ENCODE measurements at places on chromosomes 13 and 19.

- DNase-seq = no peak
Observed at GRCh38 chr19:36103842-36104552, 6.9 kb upstream of the OVOL3 start.

DNA sequence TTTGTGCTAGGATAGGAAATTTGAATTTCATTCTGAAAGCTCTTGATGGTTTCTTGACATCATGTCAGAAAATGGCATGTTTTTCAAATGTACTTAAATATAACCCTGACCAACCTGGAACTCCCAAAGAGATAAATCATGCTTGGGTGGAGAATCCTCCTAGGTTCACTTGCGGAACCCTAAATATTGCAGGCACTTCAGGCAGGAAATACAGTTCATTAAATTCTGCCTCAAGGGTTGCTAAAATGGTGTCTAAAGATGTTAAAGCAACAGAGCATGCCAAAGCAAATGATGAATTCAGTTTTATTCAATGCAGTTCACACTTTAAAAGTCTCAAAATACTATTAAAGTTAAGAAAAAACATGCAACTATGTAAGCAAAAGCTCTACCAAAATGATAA lies 415.9 kb downstream of the SLITRK6 start:
- no peak for DNase-seq

GRCh38 chr13:37173214-37173613 lies 67.8 kb upstream of the CSNK1A1L start:
- no peak for DNase-seq

- DNase-seq = no peak
Observed at GRCh38 chr19:3365093-3365835, 1.1 kb upstream of the NFIC start.

DNA sequence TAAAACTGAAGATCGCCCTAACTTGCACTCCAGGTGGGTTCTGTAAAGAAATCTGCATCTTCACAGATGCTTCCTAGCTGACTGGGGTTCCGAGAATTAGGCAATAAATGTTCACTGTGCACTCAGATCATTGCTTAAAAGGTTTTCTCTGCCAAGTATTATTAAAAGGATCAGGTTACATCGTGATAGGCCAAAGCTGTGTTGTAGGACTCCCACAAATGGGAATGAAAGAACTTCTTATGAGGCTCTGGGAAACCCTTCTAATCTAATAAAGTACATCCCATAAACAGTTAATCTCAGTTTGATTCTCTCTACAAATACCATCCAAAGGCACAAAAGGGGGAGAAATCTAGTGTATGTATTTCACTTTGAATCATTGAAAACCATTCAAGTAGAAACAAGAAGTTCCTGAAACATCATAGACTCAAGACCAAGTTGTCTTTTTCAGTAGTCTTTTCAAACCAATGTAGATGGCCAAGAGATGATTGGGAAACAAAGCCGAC lies 7.1 kb upstream of the POU4F1 start:
- no peak for DNase-seq

DNA sequence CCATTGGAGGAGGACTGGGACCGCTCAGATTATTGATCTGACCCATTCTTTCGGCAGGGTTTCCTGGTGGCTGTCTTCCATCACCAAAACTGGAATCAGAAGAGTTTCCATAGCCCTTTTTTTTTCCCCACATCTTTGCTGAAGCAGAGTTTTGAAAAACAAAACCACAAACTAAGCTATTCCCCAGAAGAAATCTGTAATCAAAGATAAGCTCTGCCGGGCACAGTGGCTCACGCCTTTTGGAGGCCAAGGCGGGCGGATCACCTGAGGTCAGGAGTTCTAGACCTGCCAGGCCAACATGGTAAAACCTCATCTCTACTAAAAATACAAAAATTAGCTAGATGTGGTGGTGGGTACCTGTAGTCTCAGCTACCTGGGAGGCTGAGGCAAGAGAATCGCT lies 4.2 kb upstream of the ICAM1 start:
- DNase-seq = no peak

DNA sequence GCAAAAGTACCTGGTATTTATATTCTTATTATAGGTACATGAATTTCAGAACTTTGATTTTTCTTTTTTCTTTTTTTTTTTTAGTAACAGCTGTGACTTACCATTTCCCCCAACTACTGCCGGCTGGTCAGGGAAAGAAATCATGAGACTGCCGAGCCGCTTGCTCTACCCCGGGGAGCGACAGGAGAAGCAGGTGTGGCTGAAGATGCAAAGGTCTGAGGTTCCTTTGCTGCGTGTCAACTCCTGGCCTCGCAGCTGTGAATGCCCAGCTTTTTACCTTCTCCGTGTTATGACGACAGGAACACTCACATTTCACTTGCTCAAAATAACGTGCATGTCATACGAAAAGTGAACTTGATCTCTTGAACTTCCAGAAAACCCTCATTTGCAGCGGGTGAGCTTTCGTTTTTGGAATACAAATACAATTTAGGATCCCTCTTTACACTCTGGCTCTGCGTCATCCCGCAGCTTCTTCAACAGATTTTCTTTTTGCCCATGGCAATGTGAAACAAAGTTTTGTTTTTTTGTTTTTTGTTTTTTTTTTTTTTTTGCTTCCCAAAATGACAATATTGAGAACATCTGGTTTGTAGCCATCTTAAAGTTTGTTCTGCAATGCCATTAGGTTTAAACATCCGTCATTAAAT lies 117.9 kb downstream of the EFNB2 start:
- DNase-seq = no peak

Measured in stimulated activated CD4-positive, alpha-beta T cell treated with anti-CD3 and anti-CD28 coated beads, Interleukin-1b, Interleukin-23, amount 100 ng/mL, for 48 hours (primary cell).